ENCODE measurements at places on chromosomes 12 and 14. TPM values are rescaled to one million over a fixed set of nuclear protein-coding genes. Genes with fewer than 3 reads are reported as not detected.

C12orf60 gene
- total RNA-seq = 1.9 TPM

KCNA1 gene
- total RNA-seq = not detected

NPFF gene
- total RNA-seq = not detected

CBLN3 gene
- 0.55 TPM for total RNA-seq

WIF1 gene
- not detected for total RNA-seq

MAP4K5 gene
- 12.3 TPM for total RNA-seq

IFNG-AS1 gene
- 0.58 TPM for total RNA-seq

FAIM2 gene
- total RNA-seq = 7.4 TPM

SMCO2 gene
- total RNA-seq = not detected

PLCZ1 gene
- 0.49 TPM for total RNA-seq

SLC38A4 gene
- 0.27 TPM for total RNA-seq

KRT79 gene
- not detected for total RNA-seq
